ENCODE measurements at places on chromosomes 1 and 21.

GRCh38 chr1:200260597-200261335 is 149.1 kb downstream of the ZNF281 start:
- DNase-seq = no peak

DNA sequence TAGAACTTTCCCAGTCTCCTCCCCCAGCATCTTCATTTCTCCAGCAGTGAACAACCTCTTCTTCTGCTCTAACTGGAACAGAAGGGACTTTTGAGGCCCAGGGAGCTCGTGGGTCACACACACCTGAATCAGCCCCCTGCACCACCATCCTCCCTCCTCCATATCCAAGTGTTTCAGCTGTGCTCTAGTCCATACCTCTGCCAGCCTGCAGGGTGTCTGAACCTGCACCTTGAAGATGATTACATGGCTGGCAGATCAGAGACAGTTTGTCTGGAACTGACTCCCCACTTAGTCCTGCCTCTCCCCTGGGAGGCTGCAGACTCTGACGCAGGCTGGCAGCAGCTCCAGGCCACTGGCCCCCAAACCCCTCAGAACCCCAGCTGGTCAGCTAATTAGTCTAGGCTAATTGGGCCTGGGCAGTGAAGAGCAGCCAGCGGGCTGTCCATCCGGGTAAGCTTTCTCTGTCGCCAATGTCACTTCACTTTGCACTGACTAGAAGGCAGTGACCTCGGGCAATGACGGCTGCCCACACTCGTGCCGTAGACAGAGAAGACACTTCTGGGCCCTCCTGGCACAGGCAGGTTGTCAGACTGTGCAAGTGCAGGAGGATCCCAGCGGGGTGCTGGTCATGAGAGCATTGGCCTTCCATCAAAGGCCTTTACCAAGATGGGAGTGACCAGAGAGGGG is 12.2 kb downstream of the CAMK1G start:
- no peak for DNase-seq

DNA sequence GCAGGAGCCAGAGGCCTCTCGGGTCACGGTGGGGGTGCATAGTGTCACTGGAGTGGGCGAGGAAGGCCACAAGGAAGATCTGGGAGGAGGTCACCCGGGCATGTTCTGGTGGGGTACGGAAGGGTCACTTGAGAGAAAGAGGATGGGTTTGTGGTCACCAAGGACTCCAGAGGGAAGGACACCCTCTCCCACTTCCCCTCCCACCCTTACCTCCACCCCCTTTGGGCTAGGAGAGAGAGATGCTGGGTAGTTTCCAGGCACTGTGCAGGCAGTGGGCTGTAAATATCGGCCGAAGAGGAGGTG is 703 bp downstream of the AMIGO1 start:
- no peak for DNase-seq

- no peak for DNase-seq
Observed at GRCh38 chr21:22900490-22900889, 1902.3 kb downstream of the NCAM2 start.

- DNase-seq = no peak
Observed at GRCh38 chr1:119336848-119337247, 31.7 kb upstream of the HAO2 start.

GRCh38 chr1:119235120-119235519 is 94.7 kb upstream of the WARS2 start:
- no peak for DNase-seq
